Omental fat pad (tissue), 4 donors: ENCODE measurements at places on chromosomes 2 and 18. TPM values are rescaled to one million over a fixed set of nuclear protein-coding genes. Genes with fewer than 3 reads are reported as not detected.

- no peak for DNase-seq
Observed at GRCh38 chr2:164495491-164496223, 125.6 kb downstream of the GRB14 start.

Gene CYS1
- 2.7 TPM for total RNA-seq

GRCh38 chr2:121476684-121477083 is 54.0 kb upstream of the RNU4ATAC start:
- DNase-seq, result no peak

- no peak for DNase-seq
Observed at GRCh38 chr2:128520791-128521190, 202.1 kb upstream of the HS6ST1 start.

DNA sequence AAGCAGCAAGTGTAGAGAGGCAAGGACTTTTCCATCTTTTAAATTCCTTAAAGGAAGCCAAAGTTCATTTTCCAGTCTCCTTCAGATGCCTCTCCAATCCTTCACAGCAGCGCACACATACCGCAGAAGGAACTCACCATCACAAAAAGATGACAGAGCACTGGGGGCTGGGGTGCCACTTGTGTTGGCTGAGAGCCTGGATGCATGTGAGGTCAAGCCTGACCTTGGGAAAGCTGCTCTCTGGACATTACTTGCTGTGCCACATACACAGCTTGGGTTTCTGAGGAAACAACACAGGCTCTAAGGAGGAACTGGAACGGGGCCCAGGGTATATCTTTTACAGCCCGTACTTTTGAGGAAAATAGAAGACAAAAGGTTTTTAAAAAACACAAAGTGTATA is 364.3 kb upstream of the MEX3C start:
- no peak for DNase-seq

- no peak for DNase-seq
Observed at GRCh38 chr2:233079473-233079877, 19.3 kb downstream of the INPP5D start.

GRCh38 chr2:111678651-111679050 is 205.3 kb downstream of the ANAPC1 start:
- no peak for DNase-seq

DNA sequence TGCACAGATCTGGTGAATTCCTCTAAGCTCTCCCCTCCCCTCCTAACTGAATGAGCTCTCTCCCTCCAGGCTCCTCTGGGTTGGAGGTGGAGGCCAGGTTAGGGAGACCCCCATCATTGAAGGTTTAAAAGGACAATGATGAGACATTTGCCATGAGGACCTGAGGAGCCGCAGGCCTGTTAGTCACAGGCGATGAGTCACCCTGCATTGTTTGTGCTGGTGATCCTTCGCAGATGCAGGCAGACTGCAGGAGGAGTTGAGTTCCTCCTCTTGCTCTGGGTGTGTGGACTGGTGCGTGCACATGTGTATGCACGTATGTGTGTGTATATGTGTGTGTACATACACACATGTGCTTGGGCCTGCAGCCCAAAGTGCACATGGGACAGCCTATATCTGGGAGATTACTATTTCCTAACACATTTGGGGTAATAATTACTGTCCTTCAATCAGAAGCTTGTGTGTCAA is 42.0 kb downstream of the MCFD2 start:
- DNase-seq, result peak; percentile 76

- DNase-seq, result no peak
Observed at GRCh38 chr2:240589375-240589774, 2.8 kb downstream of the CAPN10 start.

Gene OR6B2
- not detected for total RNA-seq

DNA sequence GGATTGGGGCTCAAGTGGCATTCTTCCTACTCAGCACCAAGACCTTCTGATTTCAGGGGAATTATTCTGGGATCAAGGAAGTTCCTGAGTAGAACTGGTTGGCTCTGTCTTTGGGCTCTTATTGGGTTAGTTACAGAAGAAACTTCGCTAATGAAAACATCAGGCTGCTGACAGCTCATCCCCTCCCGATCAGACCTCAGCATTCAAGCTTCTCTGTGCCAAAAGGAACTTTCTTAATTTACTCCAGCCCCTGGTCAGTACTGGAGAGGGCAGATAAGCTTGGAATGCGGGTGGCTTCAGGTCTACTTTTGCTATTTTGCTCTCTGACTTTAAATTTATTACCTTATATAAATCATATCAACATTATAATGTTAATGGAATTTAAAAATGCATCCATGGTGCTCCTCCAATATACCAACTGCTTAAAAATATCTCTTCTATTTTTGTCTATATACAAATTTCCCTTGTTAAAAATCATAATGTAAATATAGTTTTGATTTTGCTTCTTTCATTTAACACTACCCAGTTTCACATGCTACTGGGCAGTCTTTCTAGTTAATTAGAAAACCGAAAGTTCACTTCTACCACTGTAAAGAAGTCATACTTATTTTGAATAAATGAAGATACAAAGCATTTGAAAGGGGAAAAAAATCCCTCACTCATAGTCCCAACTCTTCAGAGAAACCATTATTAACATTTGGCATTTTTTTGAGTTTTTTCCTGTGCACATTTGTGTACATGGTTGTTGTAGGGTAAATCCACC is 34.4 kb downstream of the PCARE start:
- no peak for DNase-seq

GRCh38 chr2:132651115-132652045 is 18.6 kb downstream of the LYPD1 start:
- no peak for DNase-seq

Gene FAM237A
- not detected for total RNA-seq

Gene ANKRD30BL
- not detected for total RNA-seq

Gene RAD51AP2
- not detected for total RNA-seq

GRCh38 chr2:21543630-21544029 is 419.9 kb downstream of the TDRD15 start:
- DNase-seq, result no peak

- no peak for DNase-seq
Observed at GRCh38 chr2:164554487-164554886, 66.8 kb downstream of the GRB14 start.

- DNase-seq, result no peak
Observed at GRCh38 chr18:63078471-63078870, 241.1 kb downstream of the BCL2 start.

- DNase-seq, result no peak
Observed at GRCh38 chr2:61343141-61343540, 127.7 kb downstream of the USP34 start.

Gene LYPD6
- total RNA-seq, result 2.8 TPM

Gene UGT1A3
- not detected for total RNA-seq

- no peak for DNase-seq
Observed at GRCh38 chr18:44946529-44947113, 265.9 kb downstream of the SETBP1 start.

- DNase-seq, result no peak
Observed at GRCh38 chr2:173851141-173851641, 114.0 kb downstream of the SP3 start.

DNA sequence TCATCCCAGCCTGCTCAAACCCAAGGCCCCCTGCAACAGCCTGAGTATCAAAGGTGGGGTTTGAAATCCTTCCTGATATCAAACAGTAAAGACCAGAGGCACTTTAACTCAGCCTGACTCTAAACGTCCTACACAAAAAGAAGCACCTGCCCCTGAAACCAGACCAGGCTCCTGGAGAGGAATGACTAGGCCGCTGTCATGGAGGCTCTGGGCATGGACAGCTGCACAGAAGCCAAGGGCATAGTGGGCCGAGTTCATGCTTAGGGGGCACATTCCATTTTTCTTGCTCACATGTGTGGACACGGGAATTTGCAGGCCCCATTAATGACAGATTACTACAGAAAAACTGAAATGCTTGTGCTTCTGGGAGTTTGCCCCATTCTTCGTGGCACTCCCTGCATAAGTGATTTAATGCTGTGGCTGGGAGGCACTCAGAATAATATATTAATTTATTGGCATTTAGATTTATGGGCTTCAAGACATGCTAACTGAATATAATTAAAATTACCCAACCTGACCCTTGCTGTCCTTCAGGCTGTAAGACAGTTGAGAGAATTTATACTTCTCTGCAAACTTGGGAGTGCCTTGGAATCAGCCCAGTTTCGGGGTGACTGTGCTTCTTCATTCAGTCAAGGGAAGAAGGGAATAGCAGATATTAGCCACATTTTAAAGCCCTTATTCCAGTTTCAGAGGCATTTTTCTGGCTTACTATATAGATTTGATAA is 105.5 kb downstream of the GYPC start:
- no peak for DNase-seq

Gene ATP6V1C2
- total RNA-seq, result 1.9 TPM

- DNase-seq, result no peak
Observed at GRCh38 chr2:197606180-197606579, 69.2 kb downstream of the RFTN2 start.

Gene EPG5
- 25.9 TPM for total RNA-seq

Gene CIB4
- not detected for total RNA-seq

Gene PTPRN
- total RNA-seq, result not detected

DNA sequence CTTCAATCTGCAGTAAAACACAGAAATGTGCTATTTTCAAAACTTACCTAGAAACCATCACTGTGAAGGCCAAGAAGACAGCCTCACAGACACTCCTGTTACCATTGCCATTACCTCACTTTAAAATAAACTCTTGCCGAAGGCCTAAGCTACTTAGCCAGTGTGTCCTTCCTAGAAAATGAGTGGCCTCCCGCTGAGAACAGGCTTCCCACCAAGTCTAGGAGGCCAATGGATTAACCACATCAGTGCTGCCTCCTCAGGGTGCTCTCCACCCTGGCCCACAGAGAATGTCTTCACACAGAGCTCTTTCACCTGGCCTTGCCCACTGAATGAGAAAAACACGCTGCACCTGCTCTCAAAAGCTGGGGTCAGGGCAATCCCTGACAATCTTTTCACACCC is 47.5 kb downstream of the L3MBTL4 start:
- DNase-seq, result no peak
